CD4-positive, alpha-beta T cell treated with Interferon gamma for 1 hour (primary cell): ENCODE measurements at places on chromosomes 2 and 18.

DNA sequence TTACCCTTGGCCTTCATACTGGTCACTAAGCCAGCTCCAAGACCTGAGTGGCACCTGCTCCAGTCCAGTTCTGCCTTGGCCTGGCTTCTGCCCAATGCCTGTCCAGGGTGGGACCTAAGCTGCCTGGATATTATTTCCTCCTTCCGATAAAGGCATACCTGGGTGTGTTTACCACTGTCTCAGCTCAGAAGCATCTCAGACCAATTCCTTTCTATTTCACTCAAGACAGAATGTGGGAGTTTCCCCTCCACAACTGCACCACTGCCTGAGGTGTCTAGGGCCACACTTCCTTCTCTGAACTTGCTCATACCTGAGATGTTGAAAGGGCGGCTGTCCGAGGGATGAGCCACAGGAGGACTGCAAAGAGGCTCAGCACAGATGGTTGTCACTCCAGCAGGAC lies 18.4 kb upstream of the CAB39 start:
- DNase-seq: no peak

- DNase-seq: no peak
Measured at GRCh38 chr2:112162341-112162740, 24.2 kb downstream of the FBLN7 start.

- DNase-seq: no peak
Measured at GRCh38 chr2:196925768-196926561, 542 bp downstream of the PGAP1 start.

GRCh38 chr2:38601463-38602135 lies 1.1 kb downstream of the HNRNPLL start:
- no peak for DNase-seq

DNA sequence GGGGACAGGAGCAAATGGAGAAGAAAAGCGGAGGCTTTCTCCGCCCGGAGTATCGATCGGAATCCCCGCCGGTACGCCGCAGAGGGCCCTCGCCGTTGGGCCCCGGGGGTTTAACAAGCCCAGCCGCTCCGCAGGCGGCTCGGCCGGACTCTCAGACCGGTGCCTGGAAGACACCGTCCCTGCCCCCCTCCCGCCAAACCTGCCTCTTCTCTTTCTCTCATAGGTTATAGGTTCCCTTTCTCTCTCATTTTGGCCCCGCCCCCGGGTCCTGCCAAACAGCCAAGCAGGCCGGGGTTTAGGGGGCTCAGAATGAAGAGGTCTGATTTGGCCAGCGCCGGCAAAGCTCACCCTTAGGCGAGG lies 4.4 kb downstream of the ONECUT2 start:
- DNase-seq: no peak

DNA sequence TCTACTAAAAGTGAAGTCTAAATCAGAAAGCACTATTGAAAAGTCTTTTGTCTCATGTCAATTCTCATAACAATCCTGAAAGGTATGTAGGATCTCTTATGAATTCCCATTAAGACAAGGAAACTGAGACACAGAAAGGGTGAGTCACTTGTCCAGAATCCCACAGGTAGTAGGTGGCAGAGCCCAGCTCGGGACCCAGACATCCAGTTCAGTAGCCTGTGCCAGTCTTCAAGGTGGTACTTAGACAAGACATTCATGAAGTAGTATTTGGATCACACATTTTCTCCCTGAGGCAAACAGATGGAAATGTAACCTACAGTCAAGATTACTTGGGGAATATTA lies 14.8 kb upstream of the PARD3B start:
- no peak for DNase-seq

GRCh38 chr2:52074130-52074719 lies 1042.3 kb upstream of the NRXN1 start:
- DNase-seq: no peak
